NCI-H226 (cell line): ENCODE measurements at places on chromosomes 12 and 14.

GRCh38 chr12:122886851-122887818 lies 8.8 kb downstream of the VPS37B start:
- peak; percentile 89 for DNase-seq

GRCh38 chr12:4991373-4991772 lies 52.3 kb upstream of the KCNA5 start:
- DNase-seq: no peak

DNA sequence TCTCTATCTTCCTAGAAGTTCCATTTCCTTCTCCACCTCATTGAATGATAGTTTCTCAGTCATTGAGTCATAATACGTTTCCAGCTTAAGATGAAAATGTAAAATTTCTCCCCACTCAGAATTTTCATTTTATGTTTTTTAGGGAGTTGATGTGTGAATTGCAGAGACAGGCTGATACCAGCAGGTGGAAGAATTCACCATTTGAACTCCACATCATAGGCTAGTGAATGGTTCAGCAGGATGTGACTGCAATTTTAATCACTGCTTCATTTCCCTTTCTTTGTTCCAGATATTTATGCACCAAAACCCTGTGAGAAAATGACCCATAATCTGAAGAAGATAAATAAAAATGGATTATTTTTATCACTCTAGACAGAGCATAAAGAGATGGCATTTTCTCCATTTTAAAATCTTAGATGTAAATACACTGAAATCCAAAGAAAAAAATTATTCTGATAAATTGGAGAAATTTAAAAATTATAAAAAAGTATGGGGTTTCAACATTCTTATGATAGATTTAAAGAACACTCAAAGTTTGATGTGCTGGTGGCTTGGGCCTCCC lies 10.6 kb upstream of the PYGL start:
- peak; percentile 52 for DNase-seq

DNA sequence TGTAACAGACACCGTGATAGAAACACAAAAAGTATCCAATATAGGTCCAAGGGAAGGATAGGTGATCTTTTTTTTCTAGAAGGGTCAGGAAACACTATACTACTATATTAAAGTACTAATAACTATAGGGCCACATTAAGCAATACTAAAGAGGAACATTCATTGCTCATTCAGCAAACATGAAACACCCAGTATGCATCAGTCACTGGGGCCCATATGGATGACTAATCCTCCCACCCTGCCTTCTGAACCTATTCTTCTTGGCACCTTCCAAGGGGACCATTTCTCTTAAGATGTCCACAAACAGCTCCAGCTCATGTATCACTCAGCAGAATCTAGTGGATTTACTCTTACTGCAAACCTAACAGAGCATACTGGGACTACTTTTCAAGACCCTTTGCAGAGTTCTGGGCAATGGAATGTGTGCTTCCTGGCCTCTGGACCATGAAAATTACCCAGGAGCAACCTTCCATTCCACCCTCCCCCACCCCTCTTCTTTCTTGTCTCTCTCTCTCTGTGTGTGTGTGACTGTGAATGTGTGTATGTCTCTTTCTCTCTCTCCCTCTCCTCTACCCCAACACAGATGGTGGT lies 187.9 kb downstream of the EPS8 start:
- peak; percentile 66 for DNase-seq

DNA sequence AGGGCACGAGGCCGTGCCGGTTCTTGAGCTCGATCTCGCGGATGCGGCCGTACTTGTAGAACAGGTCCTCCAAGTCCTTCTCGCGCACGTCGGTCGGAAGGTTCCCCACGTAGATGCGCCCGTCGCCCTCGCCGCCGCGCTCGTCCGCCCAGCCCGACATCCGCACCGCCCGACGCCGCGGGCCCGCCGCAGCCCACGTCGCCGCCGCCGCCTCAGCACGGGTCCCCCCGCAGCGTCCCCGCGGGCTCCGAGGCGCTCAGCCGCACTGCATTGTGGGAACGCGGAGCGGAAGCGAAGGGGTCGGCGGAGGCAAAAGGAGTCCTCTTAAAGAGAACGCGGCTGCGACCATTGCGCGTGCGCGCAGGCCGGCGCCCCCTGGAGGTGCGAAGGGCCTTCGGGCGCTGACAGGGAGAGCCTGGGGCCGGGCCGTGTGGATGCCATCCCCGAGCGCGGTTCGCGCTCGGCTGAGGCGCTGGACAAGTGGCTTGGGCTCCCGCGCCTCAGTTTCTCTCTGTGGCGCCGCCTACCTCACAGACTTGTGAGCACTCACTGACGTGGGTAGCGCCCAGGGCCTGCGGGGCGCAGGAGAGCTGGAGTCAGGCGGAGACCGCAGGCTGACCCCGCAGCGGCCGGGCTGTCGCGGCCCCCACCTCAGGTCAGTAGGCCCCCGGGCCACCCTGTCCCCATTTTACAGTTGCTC lies at the start of gene SRSF9:
Gene SRSF9 (minus strand): TSS at position 299 of the 700 bp plus-strand sequence. CDS start 139 bp downstream, at position 160.
- DNase-seq: peak; percentile 91

- DNase-seq: no peak
Observed at GRCh38 chr12:49583366-49584094, 15.6 kb upstream of the MCRS1 start.

DNA sequence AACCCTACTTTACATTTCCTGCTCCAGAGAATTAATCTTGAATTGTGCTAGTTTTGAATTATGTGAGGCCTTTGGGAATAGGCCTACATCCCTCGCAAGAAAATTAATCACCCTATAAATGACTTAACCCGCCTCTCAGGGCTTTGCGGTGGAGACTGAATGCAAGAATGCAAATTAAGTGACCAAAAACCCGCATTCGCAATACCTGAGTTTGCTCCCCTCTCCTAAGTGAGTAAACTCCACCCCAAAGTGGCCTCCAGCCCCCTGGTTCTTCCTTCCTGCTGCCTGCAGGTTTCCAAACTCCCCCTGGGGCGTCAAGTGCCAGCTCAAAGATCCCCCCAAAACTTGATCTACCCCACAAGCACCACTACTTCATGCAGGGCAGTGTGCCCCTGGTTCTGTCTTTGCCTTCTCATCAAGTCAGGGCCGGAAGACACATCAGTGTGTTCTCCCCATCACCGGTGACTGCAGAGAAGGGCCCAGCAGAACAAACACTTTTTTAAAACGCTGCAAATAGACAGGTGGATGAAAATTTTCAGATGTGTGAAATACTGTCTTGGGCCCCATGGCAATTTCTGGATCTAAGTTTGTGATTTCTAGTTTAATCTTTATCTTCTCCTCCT lies 644.7 kb downstream of the VRK1 start:
- no peak for DNase-seq

DNA sequence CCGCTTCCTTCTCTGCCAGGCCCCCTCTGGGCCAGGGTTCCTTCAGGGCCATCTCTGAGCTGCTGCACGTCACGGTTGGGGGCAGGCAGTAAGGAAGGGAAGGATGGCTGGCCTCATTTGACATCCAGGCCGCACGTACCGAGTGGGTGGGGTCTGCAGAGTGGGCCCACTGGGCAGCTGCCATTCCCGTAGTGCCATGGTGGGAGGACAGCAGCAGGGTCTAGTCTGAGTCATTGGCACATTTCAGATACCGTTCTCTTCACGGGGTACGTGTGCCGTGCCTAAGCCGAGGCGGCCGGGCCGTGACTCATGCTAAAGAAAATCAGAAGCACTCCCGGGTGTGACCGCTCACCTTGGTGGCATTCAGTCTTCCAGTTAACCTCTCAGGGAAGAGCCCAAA lies 43.9 kb downstream of the IL31 start:
- DNase-seq: no peak

DNA sequence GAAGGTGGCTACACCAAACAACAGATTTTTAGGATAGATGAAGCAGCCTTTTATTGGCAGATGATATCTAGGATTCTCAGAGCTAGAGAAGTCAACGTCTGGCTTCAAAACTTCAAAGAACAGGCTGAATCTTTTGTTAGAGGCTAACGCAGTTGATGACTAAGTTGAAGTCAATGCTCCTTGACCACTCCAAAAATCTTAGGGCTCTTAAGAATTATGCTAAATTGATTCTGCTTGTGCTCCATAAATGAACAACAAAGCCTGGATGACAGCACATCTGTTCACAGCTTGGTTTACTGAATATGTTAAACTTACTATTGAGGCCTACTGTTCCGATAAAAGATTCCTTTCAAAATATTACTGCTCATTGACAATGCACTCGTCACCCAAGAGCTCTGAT lies 13.0 kb upstream of the CDKN3 start:
- DNase-seq: no peak

GRCh38 chr14:33475623-33476022 lies 475.3 kb downstream of the EGLN3 start:
- DNase-seq: peak; percentile 78

GRCh38 chr12:27508736-27509431 lies 15.1 kb upstream of the PPFIBP1 start:
- no peak for DNase-seq

GRCh38 chr12:81987371-81987770 lies 228.2 kb upstream of the PPFIA2 start:
- no peak for DNase-seq

DNA sequence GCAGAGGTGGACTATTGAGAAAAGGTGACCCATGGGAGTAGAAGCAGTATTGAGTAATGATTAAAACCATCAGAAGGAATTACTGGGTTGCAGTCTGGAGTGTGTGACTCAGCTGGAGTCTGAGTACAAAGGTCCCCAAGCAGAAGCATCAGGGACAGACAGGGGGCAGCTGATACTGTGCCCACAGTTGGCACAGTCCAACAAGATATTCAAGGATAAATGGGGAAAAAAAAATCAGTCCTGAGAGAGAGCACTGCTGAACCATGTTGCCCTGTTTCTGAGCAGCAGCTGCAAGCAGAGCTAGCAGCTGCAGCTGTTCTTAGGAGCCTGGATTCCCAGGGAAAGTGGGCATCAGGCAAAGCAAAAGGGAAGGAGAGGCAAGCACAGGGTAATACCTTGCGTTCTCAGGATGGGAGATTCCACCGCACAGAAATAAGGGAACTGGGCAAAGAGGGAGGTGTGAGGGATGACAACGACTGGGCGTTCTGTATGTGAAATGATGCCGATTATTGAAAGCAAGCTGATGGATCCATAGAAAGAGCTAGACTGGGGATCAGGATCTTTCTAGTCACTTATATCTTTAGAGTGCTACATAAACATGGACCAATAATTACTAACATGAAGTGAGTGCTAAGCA lies 17.7 kb downstream of the NEUROD4 start:
- DNase-seq: no peak

DNA sequence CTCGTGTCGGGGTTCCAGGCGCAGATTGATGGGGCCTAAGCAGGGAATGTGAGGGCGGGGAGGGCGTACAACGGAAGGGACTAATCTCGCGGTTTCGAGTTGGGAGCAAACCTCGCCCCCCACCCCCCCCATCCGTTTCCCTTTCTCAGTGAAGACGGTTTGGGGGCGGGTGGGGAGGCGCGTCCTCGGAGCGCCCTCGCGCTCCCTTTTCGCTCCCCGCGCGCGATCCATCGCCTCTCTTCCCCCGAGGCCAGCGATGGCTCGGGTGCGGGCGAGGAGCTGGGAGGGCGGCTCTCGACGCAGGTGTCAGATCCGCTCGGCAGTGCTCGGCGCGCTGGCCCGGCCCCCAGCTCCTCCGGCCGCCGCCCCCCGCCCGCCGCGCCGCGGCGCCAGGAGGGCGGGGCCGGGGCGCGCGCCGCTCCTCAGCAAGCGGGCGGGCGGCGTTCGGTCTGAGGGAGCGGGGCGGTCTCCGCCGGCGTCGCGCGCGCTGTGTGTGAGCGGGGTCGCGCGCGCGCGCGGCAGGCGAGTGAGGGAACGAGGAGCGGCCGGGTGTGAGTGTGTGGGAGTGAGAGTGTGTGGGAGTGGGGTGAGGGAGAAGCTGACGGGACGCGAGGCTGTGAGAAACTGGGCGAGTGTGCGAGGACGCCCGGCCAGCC lies at the start of gene RIMKLB:
Gene RIMKLB (plus strand): TSS at position 516 of the 656 bp plus-strand sequence. CDS start 15,876 bp downstream, outside the sequence.
- peak; percentile 89 for DNase-seq

DNA sequence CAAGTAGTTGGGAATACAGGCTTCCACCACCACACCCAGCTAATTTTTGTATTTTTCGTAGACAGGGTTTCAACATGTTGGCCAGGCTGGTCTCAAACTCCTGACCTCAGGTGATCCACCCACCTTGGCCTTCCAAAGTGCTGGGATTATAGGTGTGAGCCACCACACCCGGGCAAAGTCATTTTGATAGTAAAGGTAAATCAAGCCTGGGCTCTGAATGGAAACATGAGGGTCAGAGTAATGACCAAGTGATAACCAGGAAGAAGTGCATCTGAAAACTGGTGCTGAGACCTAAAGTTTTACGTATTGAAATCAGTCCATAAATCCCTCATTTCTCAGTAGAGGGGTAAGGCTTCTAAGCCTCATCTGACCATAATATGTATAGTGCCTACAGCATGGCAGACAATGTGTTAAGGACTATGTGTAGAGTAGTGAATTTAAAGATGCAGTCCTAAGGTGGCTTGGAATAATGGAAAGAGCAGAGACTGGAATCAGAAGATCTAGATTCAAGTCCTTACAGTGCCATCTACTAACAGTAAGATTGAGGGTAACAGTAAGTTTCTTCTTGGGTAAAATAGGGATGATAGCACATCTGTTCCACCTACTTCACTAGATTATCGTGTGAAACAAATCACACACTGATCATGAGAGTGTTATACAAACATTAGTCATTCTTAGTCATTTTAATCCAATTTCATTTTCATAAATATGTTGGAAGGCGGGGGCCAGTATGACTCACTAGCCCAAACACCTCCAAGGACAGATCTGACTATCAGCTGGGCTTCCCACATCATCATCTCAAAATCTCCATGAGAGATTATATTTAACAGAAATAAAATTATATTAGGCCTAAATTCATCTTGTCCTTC lies 11.2 kb downstream of the MAP4K5 start:
- peak; percentile 82 for DNase-seq

DNA sequence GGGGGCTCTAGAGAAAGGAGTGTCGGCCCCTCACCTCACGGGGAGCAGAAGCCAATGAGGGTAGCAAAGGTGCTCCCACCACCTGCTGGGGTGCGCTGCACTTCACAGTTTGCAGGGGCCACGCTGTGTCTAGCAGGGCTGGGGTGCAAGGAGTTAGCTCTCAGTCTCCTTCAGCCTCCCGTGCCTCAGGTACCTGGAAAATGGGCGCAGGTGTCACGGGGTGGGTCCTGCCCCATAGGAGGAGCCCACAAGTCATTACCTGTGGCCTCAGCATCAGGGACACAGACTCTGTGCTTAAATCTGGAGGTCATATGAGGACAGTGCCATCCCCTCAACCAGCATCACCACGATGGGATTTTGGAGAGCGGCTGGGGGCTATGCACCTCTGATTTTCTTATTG lies 326.7 kb downstream of the ADGRD1 start:
- no peak for DNase-seq

DNA sequence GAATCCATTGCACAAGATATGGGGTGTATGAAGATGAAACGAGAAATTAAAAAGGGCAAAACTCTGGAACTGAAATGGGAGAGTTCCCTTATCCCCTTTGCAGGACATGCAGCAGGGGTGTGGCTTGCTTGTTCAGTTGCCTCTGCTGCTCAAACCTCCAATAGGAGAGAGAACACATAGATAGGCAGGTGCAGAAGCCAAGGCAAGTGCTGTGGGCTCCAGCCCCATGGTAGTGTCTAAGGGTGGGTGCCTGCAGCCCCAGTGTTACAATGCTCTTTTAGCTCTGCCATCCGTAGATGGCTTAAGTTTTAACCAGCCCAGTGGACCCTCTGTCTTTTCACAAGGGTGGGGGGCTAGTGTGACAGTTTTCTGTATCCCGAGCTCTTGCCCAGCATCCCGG lies 69.7 kb downstream of the CMAS start:
- DNase-seq: no peak
